Activated CD4-positive, alpha-beta T cell treated with anti-CD3 and anti-CD28 coated beads for 1 hour (primary cell): ENCODE measurements at places on chromosomes 3 and 15.

DNA sequence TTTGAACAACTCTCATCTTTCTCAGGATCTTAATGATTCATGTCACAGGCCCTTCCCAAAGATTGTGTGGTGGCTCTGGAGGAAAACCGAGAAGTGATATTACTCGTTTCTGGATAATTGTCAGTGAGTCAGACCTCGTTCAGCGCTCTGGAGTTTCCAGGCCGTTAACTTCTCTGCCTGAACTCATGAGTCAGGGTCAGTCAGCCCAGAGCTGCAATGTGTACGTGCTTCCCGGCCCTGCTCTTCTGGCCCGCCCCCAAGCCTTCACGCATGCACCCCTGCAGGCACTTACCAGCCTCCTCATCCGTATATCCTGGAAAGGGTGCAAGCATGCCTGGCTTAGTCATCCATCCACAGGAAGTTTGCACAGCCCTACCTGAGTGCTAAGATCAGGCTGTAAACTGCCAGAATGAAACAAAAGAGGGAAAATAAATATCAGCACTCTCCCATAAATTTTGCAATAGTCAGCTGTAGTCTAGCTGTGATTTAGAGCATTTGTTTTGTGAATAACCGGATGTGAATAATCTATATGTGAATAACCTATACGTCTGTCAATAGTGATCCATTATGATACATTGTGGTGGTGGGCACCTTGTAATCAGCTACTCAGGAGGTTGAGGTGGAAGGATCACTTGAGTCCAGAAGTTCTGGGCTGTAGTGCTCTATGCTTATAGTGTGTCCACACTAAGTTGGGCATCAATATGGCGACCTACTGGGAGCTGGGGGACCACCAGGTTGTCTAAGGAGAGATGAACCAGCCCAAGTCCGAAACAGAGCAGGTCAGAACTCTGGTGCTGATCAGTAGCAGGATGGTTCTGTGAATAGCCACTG is 35.3 kb upstream of the SEMA4B start:
- no peak for DNase-seq

- no peak for DNase-seq
These were observed 34.0 kb upstream of the ARPIN start for GRCh38 chr15:89946681-89947299.

GRCh38 chr3:66099541-66100065 is 60.9 kb upstream of the MAGI1 start:
- no peak for DNase-seq

DNA sequence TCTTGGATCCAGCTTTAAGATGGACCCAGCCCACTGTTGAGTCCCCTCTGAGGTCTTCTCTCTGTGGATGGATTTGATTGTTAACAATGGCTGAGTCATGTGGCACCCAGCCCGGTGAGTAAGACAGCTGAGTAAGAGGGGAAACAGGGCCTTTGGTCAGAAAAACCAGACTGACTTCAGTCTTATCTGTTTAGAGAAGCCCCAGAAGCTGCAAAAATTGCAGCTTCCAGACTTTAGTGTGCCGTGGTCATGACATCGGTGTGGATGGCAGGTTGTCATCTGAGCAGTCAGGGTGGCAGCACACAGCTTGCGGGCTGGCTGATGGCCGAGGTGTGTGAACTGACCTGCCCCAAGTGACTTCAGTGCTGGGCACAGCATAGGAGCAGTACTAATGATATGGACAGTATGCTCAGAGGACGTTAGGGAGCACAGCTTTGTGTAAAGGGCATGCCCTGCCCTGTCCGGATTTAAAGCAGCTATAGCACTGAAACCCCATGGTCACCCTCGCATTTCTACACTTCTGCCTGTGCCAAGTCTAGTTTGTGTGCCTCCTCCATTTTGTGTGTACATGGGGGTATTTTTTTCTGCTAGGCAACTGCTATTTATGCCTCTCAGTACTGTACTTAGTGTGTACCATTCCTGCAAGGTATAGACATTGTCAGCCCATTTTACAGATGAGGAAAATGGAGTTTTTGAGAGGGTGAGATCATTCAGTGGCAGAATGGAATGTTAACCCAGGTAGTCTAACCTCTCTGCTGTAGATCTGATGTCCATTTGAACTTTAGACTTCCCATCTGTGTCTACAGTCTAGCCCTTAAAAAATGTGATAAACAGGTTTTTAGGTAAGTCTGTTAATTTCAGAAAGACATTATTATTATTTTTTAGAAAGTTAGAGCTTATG is 44.4 kb downstream of the FLNB start:
- DNase-seq, result no peak

DNA sequence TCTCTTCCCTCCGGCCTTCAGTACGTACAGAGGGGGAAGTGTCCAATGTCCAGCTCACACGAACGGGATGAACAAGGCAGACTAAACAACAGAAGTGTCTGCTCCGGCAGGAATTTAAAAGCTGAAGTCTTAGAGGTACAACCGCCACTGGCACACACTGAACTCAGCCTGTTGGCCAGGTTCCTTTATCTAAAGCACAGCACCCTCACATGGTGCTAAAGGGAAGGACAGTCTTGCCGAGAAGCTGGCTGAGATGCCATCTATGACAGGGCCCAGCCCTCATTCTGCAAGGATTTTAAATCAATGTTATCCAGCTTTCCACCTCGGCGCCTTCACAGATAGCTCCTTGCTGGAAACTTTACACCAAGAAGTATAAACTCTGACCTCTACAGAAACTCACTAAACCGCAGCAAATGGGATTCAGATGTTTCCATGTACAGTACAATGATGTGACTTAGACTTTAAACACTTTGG is 2.8 kb downstream of the ADAMTS17 start:
- DNase-seq, result no peak

GRCh38 chr3:30984855-30985749 is 90.6 kb upstream of the GADL1 start:
- no peak for DNase-seq
